RWPE2 (cell line): ENCODE measurements at places on chromosomes 4 and X.
A peak's percentile ranks its signal among the peaks of the same experiment; 100 is the strongest.

DNA sequence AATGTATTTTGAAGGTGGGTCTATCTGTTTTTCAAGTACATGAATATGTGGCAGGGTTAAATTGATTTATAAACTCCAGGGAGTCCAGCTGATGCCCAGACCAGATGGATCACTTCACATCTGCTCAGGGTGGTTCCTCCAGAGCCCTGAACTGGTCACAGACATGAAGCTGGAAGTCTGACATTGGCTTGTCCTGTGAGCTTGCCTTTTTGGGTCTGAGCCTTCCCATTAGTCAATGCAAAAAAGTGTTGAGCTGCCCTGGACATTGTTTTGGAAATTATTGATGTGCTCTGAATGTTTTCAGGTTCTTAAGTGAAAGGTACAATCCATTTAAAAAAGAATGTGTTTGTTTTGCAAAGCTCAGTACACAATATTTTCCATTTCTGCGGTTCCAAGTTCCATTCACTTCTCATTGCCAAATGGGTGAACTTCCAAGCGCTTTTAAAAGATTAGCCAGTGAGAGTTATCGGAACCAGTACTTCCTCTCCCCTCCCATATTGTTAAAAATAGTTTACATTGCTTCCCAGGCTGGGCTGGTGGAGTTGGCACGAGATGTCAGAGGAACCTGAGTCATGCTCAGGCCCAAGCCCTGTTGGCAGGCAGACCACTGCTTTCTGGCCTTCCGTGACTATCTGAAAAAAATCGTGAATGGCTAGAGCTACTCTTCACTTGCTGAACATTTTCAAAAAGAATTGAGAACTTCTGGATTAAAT lies 52.1 kb downstream of the PDGFRA start:
- DNase-seq = peak; percentile 71

- DNase-seq = no peak
Observed at GRCh38 chr4:87365348-87365747, 25.6 kb downstream of the HSD17B11 start.

GRCh38 chr4:57437649-57438048 lies 327.5 kb upstream of the IGFBP7 start:
- no peak for DNase-seq

DNA sequence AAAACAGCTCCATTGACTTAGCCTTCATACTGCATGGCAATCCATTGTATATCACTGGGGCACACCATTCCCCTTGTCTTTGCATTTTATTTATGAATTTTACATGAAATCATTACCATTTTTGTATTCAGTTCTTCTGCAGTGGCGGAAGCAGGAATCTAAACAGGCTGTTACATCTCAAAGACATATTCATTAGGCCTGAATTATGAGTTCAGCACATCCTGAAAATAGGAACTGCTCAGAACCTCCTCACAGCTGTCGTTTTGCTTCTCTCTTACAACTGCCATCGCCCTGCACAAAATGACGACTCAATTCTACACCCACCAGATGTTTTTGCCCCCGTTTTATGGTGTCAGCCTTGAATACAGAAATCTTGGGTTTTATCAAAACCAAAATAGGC lies 474.4 kb upstream of the MAGEB18 start:
- no peak for DNase-seq

- DNase-seq = no peak
Observed at GRCh38 chr4:11196927-11197522, 231.7 kb downstream of the HS3ST1 start.

GRCh38 chr4:101807351-101807750 lies 16.8 kb downstream of the BANK1 start:
- no peak for DNase-seq

- no peak for DNase-seq
Observed at GRCh38 chrX:109685656-109686078, 47.4 kb downstream of the ACSL4 start.

- no peak for DNase-seq
Observed at GRCh38 chr4:53786632-53787031, 195.3 kb upstream of the LNX1 start.

- no peak for DNase-seq
Observed at GRCh38 chr4:141158219-141158618, 24.9 kb upstream of the RNF150 start.

- no peak for DNase-seq
Observed at GRCh38 chrX:38973322-38973721, 172.1 kb downstream of the MID1IP1 start.

DNA sequence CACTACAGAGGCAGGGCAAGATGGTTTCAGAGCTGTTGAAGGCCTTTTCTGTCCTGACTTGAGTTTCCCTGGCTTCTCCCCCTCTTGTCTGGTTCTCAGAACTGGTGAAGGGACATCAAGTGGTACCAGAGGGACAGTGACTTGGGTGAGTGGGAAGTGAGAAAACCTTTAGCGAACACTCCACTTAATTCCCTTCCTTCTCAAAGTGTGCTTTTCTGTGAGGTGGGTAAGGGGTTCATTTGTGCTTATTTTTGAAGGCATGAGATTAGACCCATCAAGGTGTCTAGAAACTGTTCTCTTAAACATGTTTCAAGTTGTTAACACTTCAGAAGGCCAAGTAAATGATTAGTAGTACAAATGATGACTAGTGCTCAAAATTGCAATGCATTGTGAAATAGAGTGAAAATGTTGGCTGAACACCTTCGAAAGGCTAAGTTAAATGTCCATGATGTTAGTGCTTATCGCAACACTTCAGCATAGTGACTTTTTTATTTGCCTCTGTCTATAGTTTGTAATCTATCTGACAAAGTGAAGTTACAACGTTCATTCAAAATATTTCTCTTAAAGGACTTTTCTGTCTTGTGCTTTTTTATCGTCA lies 2.8 kb downstream of the AREG start:
- DNase-seq = no peak

GRCh38 chr4:41752081-41752836 lies 3.7 kb upstream of the PHOX2B start:
- no peak for DNase-seq

GRCh38 chrX:129780441-129781105 lies 824 bp downstream of the SASH3 start:
- no peak for DNase-seq

- no peak for DNase-seq
Observed at GRCh38 chrX:40543661-40544328, 37.0 kb upstream of the ATP6AP2 start.

- DNase-seq = no peak
Observed at GRCh38 chr4:4640692-4641091, 98.8 kb upstream of the STX18 start.

DNA sequence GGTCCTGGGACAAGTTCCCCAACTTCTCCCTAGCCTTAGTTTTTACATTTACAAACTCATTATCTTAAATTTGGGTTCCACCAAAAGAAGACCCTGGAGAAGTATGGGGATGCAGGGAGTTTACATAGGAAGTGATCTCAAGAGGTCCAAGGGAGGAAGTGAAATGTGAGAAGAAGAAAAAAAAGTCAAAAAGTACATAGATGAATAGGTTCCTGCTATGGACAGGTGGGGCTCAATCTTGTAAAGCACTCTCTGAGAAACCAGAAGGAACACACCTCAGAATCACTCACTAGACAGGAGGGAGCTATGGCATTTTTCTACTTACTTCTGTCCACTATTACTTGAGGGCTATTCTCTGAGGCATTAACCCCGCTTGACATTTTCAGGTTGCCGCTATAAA lies 56.6 kb downstream of the ARHGAP6 start:
- DNase-seq = no peak

- DNase-seq = no peak
Observed at GRCh38 chr4:124941267-124941666, 228.7 kb upstream of the ANKRD50 start.

- peak; percentile 73 for DNase-seq
Observed at GRCh38 chrX:19709812-19710518, 177.4 kb downstream of the SH3KBP1 start.

- no peak for DNase-seq
Observed at GRCh38 chr4:57363346-57363745, 253.2 kb upstream of the IGFBP7 start.

GRCh38 chr4:74414149-74414809 lies 30.7 kb upstream of the AREG start:
- no peak for DNase-seq

DNA sequence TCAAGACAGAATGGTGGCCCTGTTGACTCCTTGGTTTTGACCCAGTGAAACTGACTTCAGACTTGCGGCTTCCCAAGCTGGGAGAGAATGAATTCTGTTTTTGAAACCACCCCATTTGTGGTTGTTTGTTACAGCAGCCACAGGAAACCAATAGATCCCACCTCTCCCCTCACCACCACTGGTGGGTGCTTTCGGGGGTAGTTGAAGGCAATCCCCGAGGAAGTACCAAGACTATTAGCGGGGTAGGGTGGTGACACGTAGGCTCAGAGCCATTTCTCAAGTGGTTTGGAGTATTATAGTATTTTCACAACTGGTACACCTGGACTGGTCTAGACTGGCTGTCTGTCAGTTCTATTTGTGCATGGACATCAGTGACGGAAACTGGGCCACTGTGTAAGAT lies 189.1 kb upstream of the RBPJ start:
- DNase-seq = no peak

DNA sequence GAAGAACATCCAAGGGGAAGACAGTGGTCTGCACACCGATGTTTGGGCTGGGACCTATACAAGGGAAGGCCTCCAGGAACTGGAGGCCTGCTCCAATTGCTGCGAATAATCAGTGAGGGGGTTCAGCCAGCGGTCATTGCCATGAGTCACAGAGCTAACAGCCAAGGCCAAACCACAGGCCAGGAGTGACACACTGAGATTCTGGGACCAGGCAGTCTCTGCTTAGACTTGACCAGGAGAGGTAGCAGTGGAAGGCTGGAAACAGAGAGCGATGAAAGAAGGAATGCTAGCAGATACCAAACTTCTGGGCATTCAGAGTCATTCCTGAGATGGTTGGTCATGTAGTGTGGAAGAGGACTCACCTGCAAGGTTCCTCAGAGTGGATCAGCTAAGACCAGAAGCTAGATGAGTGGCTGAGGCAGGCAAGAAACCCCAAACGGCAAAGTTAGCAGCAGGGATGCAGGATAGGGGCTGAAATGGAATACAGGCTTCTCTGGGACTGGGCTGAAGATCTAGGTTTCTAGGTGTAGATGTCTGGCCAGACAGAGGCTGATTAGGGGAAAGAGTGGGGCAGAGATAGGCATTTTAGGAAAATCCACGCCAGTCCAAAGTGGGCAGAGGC lies 54.7 kb downstream of the CNGA2 start:
- DNase-seq = peak; percentile 47

- no peak for DNase-seq
Observed at GRCh38 chr4:70841211-70841610, 1.5 kb upstream of the GRSF1 start.

DNA sequence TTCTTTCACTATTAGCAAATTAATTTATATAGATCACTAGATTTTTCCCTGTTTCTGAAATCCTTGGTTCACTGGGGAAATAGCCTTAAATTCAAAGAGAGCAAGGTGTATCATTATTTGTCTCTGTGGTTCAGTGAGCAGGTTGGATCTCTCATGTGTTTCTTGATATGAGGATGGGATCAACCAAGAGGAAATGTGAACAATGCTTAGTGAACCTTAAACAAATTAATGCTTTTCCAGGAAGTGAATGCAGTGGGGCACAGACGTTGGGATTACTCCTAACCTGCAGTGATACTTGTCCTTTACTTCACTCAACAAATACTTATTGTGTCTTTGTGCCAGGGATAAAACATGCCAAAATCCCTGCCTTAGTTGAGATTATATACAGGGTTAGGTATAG lies 193.2 kb downstream of the SHROOM3 start:
- no peak for DNase-seq

- DNase-seq = no peak
Observed at GRCh38 chrX:132940727-132941327, 17.6 kb downstream of the HS6ST2 start.

GRCh38 chr4:89751416-89751815 lies 85.5 kb downstream of the SNCA start:
- no peak for DNase-seq

GRCh38 chr4:183362916-183363542 lies 40.8 kb upstream of the CLDN24 start:
- no peak for DNase-seq

- no peak for DNase-seq
Observed at GRCh38 chrX:134186362-134187121, 50.4 kb upstream of the CCDC160 start.

DNA sequence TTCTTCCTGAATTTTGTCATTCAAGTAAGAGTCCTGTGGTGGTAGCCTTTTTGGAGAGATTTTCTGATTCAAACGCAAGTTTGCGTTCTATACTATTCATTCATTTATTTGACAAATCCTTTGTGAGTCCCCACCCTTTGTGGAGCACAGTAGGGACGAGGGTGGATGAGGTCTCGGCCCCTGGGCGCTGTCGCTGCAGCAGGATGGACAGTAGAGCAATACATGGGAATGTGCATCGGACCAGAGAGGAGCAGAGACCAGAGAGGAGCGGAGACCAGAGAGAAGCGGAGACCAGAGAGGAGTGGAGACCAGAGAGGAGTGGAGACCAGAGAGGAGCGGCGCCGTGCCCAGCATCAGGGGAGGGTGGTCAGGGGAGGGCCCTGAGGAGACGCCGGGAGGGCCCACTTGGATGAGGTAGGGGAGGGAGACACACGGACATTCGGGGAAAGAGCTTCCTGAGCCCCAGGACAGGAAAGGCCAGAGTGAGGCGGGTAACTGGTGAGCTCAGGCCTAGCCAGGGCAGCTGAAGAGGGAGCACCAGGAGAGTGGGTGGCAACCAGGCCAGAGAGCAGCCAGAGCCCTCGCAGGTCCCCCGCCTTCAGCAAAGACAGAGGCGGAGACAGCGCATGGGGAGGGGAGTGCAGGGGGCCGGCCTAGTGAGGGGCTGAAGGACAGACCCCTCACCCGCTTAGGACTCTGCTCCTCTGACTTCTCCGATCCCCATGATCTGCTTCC lies 67.3 kb downstream of the NAT8L start:
- no peak for DNase-seq

DNA sequence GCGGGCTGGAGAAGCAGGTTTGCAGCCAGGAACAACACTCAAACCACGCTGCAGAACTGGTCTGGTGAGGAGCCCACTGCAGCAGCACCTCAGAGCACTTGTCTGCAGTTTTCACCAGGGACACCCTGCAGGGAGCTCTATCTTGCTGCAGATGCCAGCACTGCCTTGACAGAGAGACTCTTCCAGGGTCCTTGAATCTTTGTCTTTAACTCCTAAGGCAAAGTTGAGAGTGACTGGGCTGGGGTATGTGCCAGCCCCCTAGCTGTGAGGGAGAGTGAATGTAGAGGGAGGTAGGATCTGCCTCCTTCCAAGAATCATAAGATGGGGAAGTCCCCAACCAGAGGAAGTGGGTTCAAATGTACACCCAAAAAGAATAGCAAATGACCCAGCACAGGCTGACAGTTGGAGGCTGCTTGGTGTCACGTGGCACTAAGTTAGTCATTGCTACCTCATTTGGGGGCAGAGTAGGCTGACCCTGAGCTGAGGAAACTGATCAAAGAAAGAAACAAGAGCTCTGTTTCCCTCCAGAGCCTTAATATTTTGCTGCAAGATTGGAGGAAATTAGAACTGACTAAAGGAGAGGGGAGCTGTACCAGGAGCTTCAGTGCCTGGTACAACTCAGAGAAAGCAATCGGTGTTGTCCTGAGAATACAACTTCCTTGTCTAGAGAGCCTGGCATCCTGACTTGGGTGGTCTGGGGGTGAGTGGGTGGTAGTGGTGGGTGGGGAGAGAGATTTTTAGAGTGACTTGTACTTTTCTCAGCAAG lies 28.2 kb upstream of the HUWE1 start:
- no peak for DNase-seq

- DNase-seq = no peak
Observed at GRCh38 chr4:174928174-174928573, 10.0 kb downstream of the ADAM29 start.
